ENCODE measurements at places on chromosomes 7 and 10. TPM values are rescaled to one million over a fixed set of nuclear protein-coding genes. Genes with fewer than 3 reads are reported as not detected.

The PILRA gene
- total RNA-seq, result 0.27 TPM

The LBX1 gene
- total RNA-seq, result 0.08 TPM

The LIPM gene
- 0.82 TPM for total RNA-seq

The PTN gene
- 12.8 TPM for total RNA-seq

The SKIDA1 gene
- total RNA-seq, result 0.90 TPM

The ZP3 gene
- 0.63 TPM for total RNA-seq

The IFIT1B gene
- not detected for total RNA-seq

The GPR26 gene
- not detected for total RNA-seq

The SLC13A1 gene
- not detected for total RNA-seq

The IFIT3 gene
- total RNA-seq, result 88.3 TPM

The TAC1 gene
- not detected for total RNA-seq

The UPK3BL2 gene
- total RNA-seq, result not detected
